ENCODE measurements at places on chromosomes 5 and 9. TPM values are rescaled to one million over a fixed set of nuclear protein-coding genes. Genes with fewer than 3 reads are reported as not detected.

The MLANA gene
- total RNA-seq, result not detected

The CATSPER3 gene
- total RNA-seq, result 21.7 TPM

The CXCL14 gene
- 1.8 TPM for total RNA-seq

The ACOT12 gene
- total RNA-seq, result 0.87 TPM

The ENTPD2 gene
- 5.7 TPM for total RNA-seq

The CCNO gene
- 14.4 TPM for total RNA-seq

The CNTNAP3 gene
- 12.8 TPM for total RNA-seq

The CCDC69 gene
- 65.3 TPM for total RNA-seq

The KIF20A gene
- total RNA-seq, result 10.4 TPM

The LCP2 gene
- total RNA-seq, result 11.5 TPM

The WHRN gene
- total RNA-seq, result 181 TPM

The ZMAT2 gene
- 30.2 TPM for total RNA-seq

The QRFP gene
- total RNA-seq, result not detected

The PLAC8L1 gene
- 7.8 TPM for total RNA-seq

The TAF1L gene
- total RNA-seq, result 5.7 TPM

The ECSCR gene
- 1.8 TPM for total RNA-seq

The ADGRD2 gene
- total RNA-seq, result 0.31 TPM

The ZNF346 gene
- total RNA-seq, result 31.1 TPM

The CCL19 gene
- not detected for total RNA-seq

The ZNF883 gene
- 8.9 TPM for total RNA-seq

The OBP2B gene
- total RNA-seq, result 34.0 TPM

The PCDHB15 gene
- 27.6 TPM for total RNA-seq

The FAM78A gene
- total RNA-seq, result 29.7 TPM

All from testis (tissue), 5 donors.